ENCODE measurements at places on chromosomes 11 and 22.

DNA sequence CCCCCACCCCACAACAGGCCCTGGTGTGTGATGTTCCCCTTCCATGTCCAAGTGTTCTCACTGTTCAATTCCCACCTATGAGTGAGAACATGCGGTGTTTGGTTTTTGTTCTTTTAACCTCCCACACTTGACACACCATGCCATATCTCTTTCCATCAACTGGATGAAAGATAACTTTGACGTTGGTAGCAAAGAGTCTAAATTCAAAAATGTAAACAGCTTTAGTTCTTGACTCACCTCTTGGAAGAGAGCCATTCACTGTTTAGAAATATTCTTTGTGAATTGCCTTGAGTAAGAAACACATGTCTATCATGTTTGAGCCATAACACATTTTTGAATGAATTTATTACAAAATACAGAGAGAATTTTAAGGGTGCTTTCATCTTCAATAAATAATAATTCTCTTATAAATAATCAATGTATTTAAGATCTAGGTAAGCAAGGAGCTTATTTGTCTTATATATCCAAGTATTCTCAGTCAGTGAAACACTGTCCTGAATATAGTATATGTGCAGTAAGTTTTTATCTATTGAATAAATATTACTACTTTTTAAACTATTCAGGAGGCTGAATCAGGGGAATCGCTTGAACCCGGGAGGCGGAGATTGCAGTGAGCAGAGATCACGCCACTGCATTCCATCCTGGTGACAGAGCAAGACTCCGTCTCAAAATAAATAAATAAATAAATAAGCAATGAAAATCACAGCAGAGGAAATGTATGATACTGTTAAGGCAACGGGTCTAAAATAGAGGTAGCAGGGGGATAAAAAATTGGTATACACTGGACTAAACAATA is 6.7 kb downstream of the CARD18 start:
- DNase-seq = no peak

DNA sequence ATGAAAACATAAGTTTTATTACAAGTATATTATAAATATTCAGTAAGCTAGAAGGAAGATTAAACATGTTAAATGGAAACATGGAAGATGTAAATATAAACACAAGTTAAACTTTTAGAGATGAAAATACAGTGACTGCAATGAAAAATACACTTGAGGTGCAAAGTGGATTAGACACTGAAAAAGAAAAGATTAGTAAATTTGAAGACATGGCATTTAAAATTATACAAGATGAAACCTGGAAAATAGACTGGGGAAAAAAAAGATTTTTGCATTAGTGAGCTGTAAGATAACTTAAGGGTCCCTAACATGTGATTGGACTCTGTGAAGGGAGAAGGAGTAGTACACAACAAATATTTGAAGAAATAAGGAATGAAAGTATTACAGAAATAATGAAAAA is 33.3 kb downstream of the ELP4 start:
- DNase-seq = no peak

- DNase-seq = no peak
These were observed 20.9 kb upstream of the NNMT start for GRCh38 chr11:114275280-114275679.

DNA sequence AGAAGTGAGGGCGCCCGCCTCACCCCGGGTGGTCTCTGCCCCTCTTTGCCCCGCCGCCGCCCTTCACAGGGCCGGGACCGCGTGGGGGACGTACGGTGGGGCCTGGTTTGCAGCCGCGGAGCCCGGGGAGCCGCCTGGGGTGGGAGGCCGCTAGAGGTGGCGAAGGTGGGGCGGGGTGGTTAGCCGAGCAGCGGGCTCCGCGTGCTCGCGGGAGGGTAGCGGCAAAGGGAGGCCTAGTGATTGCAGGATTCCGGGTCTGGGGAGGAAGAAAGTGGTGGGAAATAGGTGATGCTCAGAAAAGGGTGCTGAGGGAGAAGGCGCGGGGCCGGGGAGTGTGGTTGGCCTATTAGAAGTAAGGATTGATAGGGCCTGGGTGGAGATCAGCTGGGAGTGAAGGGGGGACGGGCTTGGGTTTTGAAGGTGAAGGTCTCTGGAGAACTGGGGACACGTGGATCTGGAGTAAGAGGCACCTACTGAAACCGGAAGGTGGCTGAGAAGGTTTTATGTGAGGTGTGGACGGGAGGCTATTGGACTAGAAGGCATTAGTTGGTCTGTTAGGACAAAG is 571 bp downstream of the FAR1 start:
- no peak for DNase-seq

DNA sequence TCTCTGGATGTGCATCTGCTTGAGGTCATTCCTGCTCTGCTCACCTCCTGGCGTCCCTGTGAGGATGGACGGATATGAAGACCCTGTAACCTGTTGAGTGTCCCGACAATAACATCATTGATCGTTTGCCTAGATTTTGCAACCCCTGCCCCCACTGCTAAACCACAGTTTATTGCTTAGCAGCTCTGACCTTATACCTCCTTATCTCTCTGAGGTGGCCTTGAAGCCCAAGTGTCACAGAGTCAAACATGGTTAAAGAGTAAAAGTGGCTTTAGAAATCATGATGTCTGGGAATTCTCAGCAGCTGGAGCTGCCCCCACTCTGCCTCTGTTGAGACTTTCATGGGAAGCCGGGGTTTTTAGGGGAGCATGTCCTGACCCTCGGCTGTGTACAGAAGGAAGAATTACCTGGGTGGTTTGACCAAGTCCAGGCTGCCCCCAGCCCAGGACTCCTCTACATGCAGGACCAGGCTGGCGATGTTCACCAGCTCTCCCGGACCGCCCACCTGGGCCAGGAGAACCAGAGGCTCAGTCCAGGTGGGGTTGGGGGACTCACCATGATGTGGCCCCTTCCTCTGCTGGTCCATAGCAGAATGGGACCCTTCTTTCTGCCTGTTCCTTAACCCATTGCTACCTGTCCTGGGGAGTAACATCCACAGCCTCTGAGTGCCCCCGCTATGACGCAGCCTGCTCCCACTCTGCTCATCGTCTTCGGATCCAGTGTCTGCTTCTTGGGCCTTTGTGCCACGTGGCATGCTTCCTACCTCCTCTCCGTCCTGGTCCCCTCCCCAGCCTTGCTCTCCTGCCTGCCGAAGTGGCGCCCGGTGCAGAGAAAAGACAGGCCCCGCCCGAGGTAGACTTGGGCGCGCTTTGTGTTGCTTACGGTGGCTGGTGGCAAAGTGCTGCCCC is 33.4 kb upstream of the FTH1 start:
- no peak for DNase-seq

GRCh38 chr11:83008581-83008923 is 63.1 kb downstream of the RAB30 start:
- no peak for DNase-seq

DNA sequence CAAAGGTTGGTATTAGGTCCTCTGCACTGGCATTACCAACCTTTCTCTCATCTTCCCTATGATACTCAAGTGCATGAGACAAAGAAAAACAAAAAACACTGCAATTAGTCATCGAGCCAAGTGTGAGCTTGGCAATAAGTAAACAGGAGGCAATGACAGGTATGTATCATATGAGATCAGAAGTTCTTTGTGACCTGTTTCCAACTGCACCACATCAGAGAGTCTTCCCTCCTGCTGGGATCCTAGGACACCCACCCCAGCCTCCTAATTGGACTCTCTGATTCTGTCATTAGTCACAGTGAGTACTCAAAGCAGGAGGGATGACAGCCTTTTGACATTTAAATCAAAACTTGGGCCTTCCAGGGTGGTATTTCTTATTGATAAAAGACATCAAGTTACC is 7.8 kb upstream of the JAML start:
- DNase-seq = no peak

- no peak for DNase-seq
These were observed 17.8 kb downstream of the PRRG4 start for GRCh38 chr11:32847511-32847910.

DNA sequence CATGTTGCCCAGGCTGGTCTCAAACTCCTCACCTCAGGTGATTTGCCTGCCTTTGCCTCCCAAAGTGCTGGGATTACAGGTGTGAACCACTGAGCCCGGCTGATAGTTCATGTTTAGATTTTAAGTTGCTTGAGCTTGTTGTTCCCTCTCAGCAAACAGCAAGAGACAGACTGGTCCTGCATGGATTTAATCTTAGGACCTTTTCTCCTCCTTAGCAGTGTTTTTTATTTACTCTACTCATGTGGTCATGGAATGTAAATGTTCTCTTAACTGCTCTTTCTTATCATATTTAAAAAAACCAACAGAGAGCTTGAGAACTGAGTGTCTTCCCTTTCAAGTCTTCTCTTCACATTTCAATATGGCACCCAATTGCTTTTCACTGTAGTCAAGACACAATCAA is 22.7 kb upstream of the PRDM10 start:
- no peak for DNase-seq

- DNase-seq = no peak
These were observed 33.4 kb upstream of the PISD start for GRCh38 chr22:31695423-31695822.

DNA sequence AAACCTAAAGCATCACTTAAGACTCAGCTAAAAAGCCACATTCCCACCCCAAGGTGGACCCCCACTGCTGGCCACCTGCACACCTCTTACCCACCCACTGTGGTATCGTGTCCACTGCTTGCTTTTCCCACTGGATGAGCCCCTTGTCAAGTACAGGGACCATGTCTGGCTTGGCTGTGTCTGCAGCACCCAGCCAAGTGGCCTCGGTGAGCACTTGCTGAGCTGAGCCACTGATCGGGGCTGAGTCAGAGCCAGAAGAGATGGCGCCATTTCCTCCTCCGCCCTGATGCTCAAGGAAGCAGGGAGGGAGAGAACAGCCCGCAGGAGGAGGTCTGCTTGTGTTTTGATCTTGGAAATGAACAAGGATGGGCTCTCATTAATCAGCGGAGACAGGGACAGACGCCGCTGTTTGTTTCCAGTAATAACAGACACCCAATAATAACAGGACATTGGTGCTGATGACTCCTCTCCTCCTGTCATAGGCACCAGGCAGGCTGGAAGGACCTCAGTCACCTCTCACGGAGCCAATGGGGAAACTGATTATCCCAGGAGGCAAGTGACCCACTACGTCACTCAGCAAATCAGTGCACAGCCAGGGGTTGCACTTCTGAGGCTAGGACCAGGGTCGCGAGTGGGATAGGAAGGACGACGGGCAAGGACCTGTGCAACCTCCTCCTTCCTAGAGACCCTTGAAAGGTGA is 85.2 kb upstream of the RTL6 start:
- DNase-seq = no peak

- DNase-seq = no peak
These were observed 5.0 kb downstream of the SNX15 start for GRCh38 chr11:65032216-65032615.

DNA sequence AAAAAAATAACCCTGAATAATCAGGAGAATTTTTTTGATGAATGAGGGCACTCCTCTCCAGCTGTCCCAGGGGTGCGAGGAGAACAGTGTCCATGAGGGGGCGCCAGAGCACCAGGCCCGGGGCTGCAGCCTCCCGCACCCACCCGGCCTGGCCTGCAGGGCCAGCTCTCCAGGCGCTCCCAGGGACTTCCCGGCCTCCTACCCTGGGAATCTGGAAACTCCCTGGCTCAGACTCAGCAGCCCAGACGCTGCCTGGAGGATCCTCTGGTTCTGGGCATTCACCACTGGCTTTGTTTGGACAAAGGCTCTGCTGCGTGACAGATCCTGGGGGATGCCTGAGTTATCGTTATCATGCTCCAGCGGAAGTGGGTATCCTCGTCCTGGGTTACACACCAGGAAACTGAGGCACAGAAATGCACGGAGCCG is 31.0 kb downstream of the MCM5 start:
- no peak for DNase-seq

DNA sequence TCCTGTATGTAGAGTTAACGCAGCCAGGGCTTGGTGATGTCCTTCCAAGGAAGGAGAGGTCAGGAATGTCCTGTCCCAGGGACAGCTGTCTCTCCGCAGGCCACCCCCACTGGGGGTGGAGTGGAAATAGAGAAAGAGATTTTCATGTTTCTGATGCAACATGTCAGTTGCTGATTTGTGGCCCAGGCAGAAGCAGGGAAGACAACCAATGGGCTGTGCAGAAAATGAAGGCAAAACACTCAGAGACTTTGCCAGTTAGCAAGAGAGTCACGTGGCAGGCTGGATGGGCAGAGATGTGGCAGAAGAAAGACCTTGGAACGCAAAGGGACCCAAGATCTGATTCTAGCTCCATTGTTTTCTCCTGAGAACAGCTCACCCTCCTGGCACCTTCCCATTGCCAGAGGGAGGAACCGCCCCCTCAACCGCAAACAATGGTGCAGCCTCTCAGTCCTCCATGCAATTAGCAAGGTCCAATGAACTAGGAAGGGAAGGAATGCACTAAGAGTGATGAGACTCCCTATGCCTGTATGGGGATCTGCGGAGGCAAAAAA is 71.0 kb downstream of the SYN3 start:
- DNase-seq = no peak

GRCh38 chr22:38871360-38872171 is 450 bp downstream of the CBX6 start:
- DNase-seq = no peak

DNA sequence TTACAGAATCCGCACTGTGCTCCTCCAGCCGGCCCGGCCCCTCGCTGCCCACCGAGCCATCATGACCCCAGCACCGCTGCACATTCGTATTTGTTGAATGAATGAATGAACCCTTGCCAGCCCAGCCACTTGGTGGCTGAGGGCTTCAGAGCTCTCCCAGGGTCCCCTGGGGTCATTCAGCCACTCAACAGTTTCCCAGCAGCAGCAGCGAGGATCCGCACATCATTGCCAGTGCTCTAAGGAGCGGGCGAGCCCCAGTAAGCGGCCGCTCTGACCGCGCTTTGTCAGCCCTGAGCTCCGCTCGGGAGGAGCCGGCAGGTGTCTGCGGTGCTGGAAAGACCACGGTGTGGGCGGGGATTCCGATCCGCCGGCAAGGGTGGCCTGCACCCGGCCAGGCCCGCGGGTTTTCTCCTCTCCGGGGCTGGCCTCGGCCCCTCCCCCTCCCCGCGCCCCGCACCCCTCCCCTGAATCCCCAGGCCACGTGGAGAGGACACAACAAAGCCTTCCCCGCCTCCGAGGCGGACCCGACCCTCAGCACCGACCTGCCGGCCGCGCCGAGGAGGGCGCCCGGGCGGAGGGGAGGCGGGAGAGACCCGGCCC is 563 bp downstream of the BID start:
- DNase-seq = no peak

- DNase-seq = no peak
These were observed 565 bp downstream of the NUCB2 start for GRCh38 chr11:17277024-17277584.

GRCh38 chr22:46595545-46595944 is 24.6 kb upstream of the GRAMD4 start:
- DNase-seq = no peak

GRCh38 chr11:1896923-1897322 is 5.2 kb upstream of the PRR33 start:
- DNase-seq = no peak

- DNase-seq = no peak
These were observed at the start of gene CCDC88B for GRCh38 chr11:64339754-64340408. TSS of gene CCDC88B (plus strand) at chr11:64340204. CDS start at chr11:64340267, 63 bp downstream.

DNA sequence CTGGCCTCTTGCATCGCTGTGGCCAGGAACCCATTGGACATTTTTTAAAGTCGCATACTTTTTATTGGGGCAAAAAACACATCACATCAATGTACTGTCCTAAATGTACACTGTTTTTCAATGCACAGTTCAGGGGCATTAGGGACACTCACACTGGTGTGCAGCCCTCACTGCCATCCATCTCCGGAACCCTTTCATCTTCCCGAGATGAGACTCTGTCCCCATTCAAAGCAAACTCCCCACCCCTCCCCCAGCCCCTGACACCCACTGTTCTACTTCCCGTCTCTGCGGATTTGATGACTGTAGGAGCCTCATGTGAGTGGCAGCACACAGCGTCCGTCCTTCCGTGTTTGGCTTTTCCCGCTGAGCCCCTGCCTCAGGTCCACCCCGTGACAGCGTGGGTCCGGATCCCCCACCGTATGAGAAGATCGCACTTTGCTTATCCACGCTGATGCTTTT is 41.8 kb upstream of the TH start:
- DNase-seq = no peak

All from DMS 273 treated with DMSO at 0.1 percent for 48 hours (cell line).